ENCODE measurements at places on chromosomes 3 and 15.

GRCh38 chr3:24945563-24945962 is 450.9 kb upstream of the THRB start:
- DNase-seq, result no peak

- no peak for DNase-seq
Measured at GRCh38 chr3:16294844-16295243, 29.8 kb downstream of the OXNAD1 start.

GRCh38 chr3:64081235-64081630 is 57.9 kb upstream of the PSMD6 start:
- DNase-seq, result no peak

DNA sequence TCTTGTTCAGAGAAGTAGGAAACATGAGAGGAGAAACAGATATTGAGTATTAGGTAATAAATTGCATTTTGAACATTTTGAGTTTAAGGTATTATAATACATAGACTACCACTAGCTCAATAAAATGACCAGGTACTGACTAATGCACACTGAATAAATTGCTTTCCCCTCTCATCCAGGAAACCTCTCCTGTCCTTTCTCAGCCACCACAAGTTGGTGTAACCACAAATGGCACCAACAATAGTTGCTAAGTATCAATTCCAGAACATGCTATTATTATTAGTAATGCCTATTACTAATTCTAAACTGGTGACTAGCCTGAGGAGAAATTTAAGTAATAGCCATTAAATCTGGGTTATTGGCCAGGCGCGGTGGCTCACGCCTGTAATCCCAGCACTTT is 47.3 kb upstream of the XRN1 start:
- DNase-seq, result no peak

GRCh38 chr3:127002195-127003174 is 19.6 kb downstream of the PLXNA1 start:
- DNase-seq, result no peak

- DNase-seq, result peak; percentile 77
Measured at GRCh38 chr3:99878005-99878404, 60.3 kb downstream of the CMSS1 start.

DNA sequence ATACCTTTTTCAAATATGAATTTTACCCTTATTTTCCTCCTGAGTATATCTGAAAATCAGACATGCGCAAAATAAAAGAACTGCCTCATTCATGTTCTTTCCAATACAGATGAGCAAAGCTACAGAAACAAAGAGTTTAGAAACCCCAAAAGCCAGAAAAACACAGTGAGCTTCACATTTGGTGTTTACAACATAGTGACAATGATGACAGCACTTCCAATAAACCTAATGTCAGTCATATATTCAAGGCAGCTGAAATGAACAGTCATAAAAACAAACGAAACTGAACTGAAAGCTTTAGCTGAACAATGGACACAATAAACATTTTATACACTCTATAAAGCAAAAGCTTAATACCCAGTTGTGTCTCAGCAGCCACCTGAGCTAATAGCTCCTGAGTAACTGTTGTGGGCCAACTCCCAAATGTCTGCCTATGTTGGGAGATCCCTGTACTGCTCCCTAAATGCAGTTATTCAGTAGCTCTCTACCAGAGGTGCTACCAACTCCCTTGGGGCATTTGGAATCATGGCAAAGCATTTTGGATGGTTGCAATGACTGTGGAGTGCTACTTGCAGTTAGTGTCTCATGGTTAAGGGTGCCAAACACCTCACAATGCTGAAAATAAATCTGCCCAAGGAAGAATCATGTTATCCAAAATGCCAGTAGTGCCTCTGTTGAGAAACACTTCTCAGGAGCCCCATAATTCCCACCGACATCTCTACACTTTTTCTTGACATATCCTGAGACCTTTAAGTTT is 131.5 kb downstream of the TGFBR2 start:
- no peak for DNase-seq

DNA sequence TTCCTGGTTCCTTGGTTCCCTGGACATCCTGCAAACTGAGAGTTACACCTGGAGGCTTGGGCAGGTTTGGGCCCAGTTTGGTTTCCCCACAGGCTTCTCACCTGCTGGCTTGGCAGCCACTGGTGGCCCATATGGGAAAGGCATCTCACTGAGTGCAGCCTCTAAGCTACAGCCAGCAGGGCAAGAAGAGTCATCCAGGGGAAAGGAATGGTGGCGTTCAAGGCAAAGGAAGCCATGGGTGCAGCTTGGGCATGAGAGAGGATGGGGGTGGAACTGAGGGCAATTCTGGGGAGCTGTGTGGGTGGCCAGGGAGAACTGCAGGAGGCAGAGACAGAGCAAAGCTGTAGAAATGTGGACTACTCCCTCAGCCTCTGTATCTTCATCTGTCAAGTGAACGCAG is 106.4 kb downstream of the EPHB1 start:
- no peak for DNase-seq

GRCh38 chr3:150544726-150545125 is 1.6 kb downstream of the SERP1 start:
- DNase-seq, result no peak

DNA sequence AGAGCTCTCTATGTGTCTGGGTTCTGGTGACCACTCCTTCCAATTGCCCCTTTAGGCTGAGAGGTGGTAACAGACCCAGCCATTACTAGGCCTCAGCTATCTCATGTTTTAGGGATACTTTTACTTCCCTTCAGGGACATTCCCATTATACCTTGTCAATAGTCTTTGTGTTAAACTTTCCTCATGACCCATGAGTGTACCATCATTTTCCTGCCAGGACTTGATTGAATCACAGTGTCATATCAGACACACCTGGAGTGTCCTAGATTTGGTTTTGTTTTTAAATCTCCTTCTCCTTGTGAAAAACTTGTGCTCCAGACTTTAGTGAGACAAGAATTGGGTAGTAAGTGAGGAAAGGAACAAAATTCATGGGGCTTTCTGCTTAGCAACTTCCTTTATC is 136.6 kb downstream of the KCNAB1 start:
- no peak for DNase-seq

- DNase-seq, result no peak
Measured at GRCh38 chr3:56121716-56122115, 346.6 kb downstream of the ERC2 start.

DNA sequence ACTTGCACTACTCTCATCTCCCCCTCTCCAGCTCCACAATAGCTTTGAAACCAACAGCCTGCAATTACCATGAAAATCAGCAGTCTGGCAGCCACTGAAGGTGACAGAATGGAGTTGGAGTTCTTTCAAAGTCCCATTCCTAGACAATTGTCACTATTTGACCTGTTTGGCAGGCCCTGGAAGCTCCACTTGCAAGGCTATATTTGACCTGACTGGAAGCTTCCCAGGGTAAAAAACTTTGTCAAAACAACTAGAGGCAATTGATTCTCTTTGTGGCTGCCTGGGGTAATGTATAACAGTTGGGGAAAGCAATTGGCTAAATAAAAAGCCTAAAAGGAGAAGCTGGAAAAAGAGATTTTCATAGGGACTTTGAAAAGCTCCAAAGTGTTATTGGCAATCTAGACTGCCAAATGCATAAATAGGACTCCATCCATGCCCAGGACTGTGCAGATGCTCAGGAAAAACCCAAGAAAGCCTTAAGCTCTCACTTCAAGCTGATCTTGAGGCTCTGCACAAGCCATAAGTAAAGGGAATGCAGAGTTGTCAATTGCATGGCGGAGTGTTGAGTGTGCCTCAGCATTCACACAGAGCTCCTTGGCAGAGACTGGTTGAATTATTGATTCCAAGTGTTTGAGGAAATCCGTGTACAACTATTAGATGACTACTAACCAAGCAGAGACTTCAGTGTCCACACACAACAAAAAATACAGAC is 18.3 kb downstream of the GREM1 start:
- DNase-seq, result no peak

- DNase-seq, result peak; percentile 29
Measured at GRCh38 chr3:142269767-142270166, 44.4 kb upstream of the GK5 start.

- no peak for DNase-seq
Measured at GRCh38 chr15:76576523-76577279, 240.1 kb downstream of the ISL2 start.

DNA sequence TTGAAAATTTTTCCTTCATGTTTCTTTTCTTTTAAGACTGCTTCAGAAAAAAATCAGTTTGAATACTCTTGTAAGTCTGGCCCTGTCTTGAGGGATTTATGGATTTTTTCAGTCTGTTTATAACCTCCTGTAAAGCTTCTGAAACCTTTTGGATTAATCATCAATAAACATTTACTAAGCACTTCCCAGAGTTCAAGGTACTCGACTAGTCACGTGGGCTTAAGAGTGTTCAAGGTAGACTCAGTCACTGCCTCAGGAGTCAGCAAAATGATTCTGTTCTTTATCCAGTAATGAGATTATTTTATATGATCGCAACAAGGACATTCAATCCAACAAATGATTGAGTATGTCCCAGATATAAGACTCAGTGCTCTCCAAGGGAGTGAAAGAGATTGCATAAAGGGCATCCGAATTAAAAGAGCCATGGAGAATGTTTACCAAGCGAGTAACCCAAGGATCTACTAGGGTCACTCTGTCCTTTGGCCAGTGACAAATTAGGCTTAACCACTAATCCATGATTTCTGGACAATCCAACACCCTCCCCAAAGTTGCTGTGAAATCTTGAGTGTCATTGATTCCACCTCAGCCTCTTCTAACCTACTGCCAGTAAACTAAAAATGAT is 726.6 kb upstream of the NAALADL2 start:
- DNase-seq, result no peak

GRCh38 chr3:80159990-80160506 is 392.2 kb upstream of the ROBO1 start:
- no peak for DNase-seq

All from CD14-positive monocyte (primary cell).